Activated CD4-positive, alpha-beta T cell treated with anti-CD3 and anti-CD28 coated beads, Interleukin-2, amount 10 ng/mL, durations not matched to agents 7 days and 5 days (primary cell): ENCODE measurements at places on chromosomes 2 and 18. TPM values are rescaled to one million over a fixed set of nuclear protein-coding genes. Genes with fewer than 3 reads are reported as not detected.

- H3K36me3 ChIP-seq: no peaks in the 10 kb centered on the region
- no peak for DNase-seq
- H3K27ac ChIP-seq: no peak overlapping the region
- no peaks in the 10 kb centered on the region for H3K27me3 ChIP-seq
- H3K4me3 ChIP-seq: no peak overlapping the region
Observed at GRCh38 chr2:77488141-77488540, 34.0 kb downstream of the LRRTM4 start.

- H3K36me3 ChIP-seq: no peaks in the 10 kb centered on the region
- peaks cover 52% of the 10 kb centered on the region for H3K4me1 ChIP-seq
- DNase-seq: peak; percentile 56
- H3K27ac ChIP-seq: peak overlapping the region; percentile 95
- H3K4me3 ChIP-seq: peak overlapping the region; percentile 80
Observed at GRCh38 chr2:101473911-101474701, 806 bp downstream of the RFX8 start.

DNA sequence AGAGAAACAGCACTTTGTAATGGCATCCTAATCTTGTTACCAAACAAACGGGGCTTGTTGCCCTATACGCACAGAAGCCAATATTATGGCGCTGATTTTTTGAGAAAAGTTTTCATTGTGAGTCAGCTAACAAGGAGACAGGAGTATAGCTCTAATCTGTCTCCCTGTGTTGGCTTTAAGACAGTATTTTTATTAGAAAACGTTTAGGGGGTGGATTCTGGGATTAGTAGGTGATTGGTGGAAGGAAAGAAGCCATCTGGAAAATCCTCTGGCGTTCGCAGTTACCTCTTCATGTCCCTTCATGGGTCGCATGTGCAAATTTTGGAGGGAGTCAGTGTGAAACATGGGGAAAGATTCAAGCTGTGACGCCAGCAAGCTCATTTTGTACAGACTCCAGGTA is 698 bp upstream of the TMEM237 start:
- H3K27me3 ChIP-seq: peaks cover 2% of the 10 kb centered on the region
- H3K4me3 ChIP-seq: peak overlapping the region; percentile 82
- H3K27ac ChIP-seq: no peak overlapping the region
- no peaks in the 10 kb centered on the region for H3K36me3 ChIP-seq
- peaks cover 24% of the 10 kb centered on the region for H3K4me1 ChIP-seq
- no peak for DNase-seq

DNA sequence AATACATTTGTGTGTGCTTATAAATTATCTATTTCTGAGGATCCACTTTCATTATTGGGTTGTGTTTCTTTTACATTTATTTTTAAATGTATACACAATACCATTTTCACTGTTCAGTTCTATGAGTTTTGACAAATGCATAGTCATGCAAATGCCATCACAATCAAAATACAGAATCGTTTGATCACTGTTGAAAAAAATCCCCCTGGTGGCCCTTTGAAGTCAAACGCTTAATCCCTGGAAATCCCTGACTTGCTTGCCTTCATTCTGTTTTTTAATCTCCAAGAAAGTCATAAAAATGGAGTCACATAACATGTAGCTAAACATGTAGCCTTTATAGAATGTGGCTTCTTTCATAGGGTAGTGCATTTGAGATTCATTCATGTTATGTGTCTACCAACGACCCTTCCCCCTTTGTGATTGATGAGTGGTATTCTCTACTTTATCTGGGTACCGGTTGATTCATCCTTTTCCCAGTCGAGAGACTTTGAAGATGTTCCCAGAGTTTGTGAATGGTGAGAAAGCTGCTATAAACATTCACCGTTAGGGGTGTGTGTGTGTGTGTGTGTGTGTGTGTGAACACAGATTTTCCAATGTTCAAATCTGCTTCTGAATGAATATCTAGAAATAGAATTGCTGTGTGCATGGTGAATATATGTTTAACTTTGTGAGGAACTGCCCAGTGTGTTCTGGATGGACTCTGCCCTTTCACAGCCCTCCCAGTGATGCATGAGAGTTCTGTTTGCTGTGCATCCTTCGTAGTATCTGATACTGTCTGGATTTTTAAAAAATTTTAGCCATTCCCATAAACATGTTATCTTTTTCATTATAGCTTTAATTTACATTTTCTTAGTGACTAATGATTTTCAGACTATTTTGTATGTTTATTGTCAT is 173.6 kb downstream of the GALR1 start:
- H3K27ac ChIP-seq: no peak overlapping the region
- no peaks in the 10 kb centered on the region for H3K4me1 ChIP-seq
- no peak for DNase-seq
- H3K36me3 ChIP-seq: no peaks in the 10 kb centered on the region

DNA sequence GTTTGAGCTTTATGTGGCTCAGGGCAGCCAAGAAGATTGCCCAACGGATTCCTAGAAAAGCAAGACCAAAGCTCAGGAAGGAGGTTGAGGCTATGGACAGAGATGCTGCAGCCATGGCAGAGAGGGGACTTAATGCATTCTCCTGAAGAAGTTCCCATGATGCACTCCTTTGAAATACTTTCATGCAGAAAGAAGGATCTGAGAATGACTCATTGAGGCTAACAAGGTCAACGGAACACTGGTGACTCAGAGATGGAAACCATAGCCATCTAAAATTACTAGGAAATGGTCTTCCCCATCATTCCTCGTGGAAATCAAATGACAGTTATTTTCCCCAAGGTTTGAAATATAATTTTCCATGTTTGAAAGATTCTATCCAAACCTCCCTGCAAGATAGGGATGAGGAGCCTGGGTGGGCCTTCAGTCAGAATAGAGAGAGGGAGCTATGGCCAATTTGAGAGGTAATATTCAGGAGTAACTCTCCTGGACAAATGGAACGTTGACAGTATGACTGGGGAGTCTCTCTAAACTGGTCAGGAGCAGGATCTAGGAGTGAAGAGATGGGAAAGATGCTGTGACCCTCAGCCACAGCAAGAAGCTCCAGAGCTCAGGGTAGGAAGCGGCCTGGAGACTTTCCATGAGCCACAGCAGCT is 63.0 kb downstream of the REEP1 start:
- peaks cover 11% of the 10 kb centered on the region for H3K4me1 ChIP-seq
- H3K36me3 ChIP-seq: peaks cover 9% of the 10 kb centered on the region
- H3K27me3 ChIP-seq: peaks cover 2% of the 10 kb centered on the region
- H3K27ac ChIP-seq: no peak overlapping the region

GRCh38 chr2:58709274-58709673 is 468.1 kb upstream of the FANCL start:
- no peak overlapping the region for H3K4me3 ChIP-seq
- peaks cover 7% of the 10 kb centered on the region for H3K27me3 ChIP-seq
- DNase-seq: no peak
- no peak overlapping the region for H3K27ac ChIP-seq
- H3K36me3 ChIP-seq: no peaks in the 10 kb centered on the region

The SNED1 gene
- 8.6 TPM for total RNA-seq

The GPR39 gene
- total RNA-seq: not detected

DNA sequence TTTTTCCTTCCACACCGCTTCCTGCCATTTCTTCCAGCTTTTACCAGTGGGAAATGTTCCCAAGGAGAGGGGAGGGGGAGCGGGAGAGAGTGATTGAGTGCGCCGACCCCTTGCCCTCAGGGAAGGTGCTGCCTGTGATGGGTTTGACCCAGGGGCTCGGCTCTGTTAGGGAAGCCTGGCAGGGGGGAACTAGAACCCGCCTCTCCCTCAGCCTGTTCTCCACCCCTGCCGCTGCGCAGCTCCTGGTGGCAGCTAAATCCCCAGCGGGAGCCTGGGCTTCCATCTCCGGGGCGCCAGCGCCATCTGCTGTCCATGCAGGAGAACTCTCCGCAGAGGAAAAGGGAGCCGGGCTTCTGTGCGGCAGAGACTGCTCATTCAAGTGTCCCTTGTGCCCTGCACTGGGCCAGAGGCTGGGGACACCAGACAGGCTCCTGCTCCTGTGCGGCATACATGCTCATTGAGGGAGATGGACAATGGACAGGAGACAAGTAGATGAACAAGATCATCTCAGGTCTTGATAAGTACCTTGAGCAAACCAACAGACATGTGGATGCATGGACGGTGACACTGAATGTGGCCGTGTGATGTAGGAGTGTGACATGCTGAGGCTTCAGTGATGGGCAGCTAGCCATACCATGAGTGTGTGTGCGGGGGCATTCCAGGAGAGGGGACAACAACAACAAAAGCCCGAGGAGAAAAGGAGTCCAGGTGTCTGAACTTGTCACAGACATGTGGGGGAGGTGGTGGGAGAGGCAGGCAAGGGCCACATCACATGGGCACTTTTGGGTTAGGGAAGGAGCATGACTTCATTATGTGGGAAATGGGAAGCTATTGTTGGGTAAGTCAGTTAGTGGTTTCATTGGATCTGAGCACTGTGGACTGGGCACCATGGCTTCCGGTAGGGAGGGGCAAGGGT is 13.3 kb downstream of the CHPF start:
- H3K36me3 ChIP-seq: no peaks in the 10 kb centered on the region
- H3K4me1 ChIP-seq: no peaks in the 10 kb centered on the region
- no peak overlapping the region for H3K4me3 ChIP-seq

DNA sequence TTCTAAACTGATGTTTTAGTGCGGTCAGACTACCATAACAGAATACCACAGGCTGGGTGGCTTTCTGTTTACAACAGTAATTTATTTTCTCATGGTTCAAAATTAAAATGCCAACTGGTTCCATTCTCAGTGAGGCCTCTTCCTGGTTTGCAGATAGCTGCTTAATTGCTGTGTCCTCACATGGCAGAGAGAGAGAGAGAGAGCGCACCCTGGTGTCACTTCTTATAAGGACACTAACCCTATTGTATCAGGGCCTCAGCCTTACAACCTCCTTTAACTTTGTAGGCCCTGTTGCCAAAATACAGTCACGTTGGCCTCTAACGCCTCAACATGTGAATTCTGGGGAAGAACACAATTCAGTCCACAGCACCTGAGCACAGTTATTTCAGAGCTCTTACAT is 37.5 kb upstream of the ZNF385B start:
- H3K4me1 ChIP-seq: no peaks in the 10 kb centered on the region
- no peak overlapping the region for H3K27ac ChIP-seq
- DNase-seq: peak; percentile 32

DNA sequence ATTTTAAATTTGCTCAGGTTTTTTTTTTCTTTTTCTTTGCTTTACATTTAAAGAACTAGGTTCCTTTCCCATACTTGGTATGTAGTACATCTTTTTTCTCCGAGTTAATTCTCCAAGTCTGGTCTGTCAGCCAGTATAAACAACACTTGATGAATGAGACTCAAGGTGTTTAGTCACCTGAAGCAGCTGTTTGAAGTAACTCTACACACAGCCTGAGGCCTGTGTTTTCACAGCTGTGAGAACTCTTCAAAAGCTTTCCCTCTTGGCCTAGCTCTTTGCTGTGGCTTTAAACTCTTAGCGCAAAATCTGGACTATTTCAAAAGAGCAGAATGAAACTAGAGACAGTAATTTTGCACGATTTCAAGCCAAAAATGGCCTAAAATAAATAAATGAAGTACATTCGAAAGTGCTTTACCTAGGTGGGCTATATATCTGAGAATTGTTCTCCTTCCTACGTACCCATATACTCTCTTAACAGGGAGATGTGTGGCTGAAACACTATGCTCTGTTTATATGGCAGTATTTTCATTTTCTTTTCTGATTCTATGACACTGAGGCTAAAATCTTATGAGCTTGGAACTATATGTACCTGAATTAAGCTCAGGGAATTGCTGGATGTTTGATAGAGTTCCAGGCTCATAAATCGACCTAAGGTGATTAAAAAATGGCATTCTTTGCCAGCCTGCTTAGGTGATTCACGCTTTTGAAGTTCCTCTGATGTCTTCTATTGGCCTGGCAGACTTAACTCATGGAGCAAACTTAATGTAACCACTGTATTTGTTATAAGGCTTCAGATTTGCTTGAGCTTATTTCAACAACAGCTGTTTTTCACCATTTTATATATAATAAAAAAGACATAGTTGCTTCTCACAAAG is 1044.1 kb upstream of the ZEB2 start:
- H3K4me1 ChIP-seq: no peaks in the 10 kb centered on the region
- no peaks in the 10 kb centered on the region for H3K27me3 ChIP-seq
- H3K27ac ChIP-seq: no peak overlapping the region
- no peak for DNase-seq
- no peak overlapping the region for H3K4me3 ChIP-seq

The PKP4 gene
- total RNA-seq: 36.3 TPM

DNA sequence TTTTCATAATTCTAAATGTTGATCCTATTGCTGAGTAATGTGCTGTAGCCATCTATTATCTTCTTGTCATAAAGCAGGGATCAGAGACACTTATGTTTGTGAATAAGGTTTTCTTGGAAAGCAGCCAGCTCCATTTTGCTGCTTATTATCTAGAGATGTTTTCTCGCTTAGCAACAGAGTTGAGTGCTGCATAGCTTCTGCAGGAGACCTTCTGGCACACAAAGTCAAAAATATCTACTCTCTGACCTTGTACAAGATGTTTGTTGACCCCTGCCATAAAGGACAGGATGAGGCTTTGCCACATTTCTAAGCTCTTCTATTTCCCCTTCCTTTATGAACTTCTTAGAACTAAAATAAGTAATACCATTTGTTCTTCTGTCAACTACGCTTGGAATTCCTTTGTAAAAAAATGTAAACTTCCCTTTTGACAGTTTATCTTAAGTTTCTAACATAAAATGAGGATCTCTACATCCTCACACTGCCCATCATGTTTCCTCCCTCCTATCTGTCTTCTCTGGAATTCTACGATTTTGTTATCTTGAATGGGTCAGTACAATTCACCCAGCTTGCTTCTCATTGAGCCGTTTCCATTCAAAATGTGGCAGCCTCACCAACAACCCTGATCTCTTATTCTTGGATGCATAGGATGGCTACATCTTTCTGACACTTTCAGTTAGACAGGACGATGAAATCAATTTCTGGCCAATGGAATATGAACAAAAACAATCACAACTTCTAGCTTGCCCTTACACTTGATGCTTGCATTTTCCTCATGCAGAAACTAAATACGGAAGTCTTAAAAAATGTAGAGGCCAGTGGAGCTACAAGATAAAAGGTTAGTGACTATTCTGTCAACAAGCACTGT is 1377.0 kb downstream of the SUCLG1 start:
- no peaks in the 10 kb centered on the region for H3K36me3 ChIP-seq
- H3K4me1 ChIP-seq: no peaks in the 10 kb centered on the region

GRCh38 chr2:990970-991369 is 40.3 kb downstream of the SNTG2 start:
- no peaks in the 10 kb centered on the region for H3K36me3 ChIP-seq
- no peak overlapping the region for H3K4me3 ChIP-seq
- peaks cover 3% of the 10 kb centered on the region for H3K27me3 ChIP-seq
- DNase-seq: no peak
- no peaks in the 10 kb centered on the region for H3K4me1 ChIP-seq
- H3K27ac ChIP-seq: no peak overlapping the region

The VSNL1 gene
- total RNA-seq: not detected

GRCh38 chr2:181954538-181954883 is 31.1 kb upstream of the PPP1R1C start:
- H3K36me3 ChIP-seq: no peaks in the 10 kb centered on the region
- no peak overlapping the region for H3K27ac ChIP-seq
- peaks cover 14% of the 10 kb centered on the region for H3K27me3 ChIP-seq
- peaks cover 17% of the 10 kb centered on the region for H3K4me1 ChIP-seq

The DPP4 gene
- total RNA-seq: 152 TPM

- H3K4me1 ChIP-seq: peaks cover 13% of the 10 kb centered on the region
- peaks cover 9% of the 10 kb centered on the region for H3K36me3 ChIP-seq
- no peak for DNase-seq
- H3K27ac ChIP-seq: no peak overlapping the region
- peaks cover 28% of the 10 kb centered on the region for H3K27me3 ChIP-seq
- H3K4me3 ChIP-seq: no peak overlapping the region
Observed at GRCh38 chr2:241553512-241553830, 5.1 kb upstream of the BOK start.

- no peak overlapping the region for H3K4me3 ChIP-seq
- peaks cover 2% of the 10 kb centered on the region for H3K27me3 ChIP-seq
- no peaks in the 10 kb centered on the region for H3K36me3 ChIP-seq
- peaks cover 3% of the 10 kb centered on the region for H3K4me1 ChIP-seq
- no peak for DNase-seq
Observed at GRCh38 chr2:158994920-158995676, 26.7 kb downstream of the TANC1 start.
